Retinal pigment epithelial cell (primary cell): ENCODE measurements at places on chromosomes 1 and 21.

DNA sequence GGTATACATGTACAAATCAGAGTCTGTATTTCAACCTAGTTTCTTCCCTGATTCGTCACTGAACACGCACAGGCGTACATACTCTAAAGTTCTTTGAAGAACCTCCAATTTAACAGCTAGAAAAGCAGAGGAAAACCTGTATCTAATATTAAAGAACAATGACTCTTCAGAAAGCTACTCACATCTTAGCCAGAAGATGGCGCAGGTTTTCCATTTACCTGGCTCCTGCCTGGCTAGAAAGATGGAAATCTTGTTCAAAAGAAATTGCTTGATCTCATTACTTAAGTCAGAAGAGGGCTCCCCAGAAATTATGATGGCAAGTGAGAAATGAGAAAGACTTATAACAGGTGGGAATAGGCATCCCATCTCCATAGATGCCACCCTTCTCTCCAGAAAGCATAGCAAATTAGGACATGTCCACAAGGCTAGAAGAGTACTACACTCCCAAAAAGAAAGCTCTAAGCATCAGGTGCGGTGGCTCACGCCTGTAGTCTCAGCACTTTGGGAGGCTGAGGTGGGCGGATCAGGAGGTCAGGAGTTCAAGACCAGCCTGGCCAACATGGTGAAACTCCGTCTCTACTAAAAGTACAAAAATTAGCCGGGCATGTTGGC lies 19.0 kb upstream of the L1TD1 start:
- DNase-seq = no peak

- DNase-seq = no peak
Observed at GRCh38 chr1:176604461-176604860, 141.5 kb downstream of the PAPPA2 start.

- DNase-seq = no peak
Observed at GRCh38 chr1:43596579-43596978, 53.4 kb upstream of the KDM4A start.

GRCh38 chr1:47412437-47412836 lies 3.6 kb upstream of the FOXE3 start:
- no peak for DNase-seq

- DNase-seq = no peak
Observed at GRCh38 chr21:19908390-19908789, 1089.8 kb upstream of the NCAM2 start.

DNA sequence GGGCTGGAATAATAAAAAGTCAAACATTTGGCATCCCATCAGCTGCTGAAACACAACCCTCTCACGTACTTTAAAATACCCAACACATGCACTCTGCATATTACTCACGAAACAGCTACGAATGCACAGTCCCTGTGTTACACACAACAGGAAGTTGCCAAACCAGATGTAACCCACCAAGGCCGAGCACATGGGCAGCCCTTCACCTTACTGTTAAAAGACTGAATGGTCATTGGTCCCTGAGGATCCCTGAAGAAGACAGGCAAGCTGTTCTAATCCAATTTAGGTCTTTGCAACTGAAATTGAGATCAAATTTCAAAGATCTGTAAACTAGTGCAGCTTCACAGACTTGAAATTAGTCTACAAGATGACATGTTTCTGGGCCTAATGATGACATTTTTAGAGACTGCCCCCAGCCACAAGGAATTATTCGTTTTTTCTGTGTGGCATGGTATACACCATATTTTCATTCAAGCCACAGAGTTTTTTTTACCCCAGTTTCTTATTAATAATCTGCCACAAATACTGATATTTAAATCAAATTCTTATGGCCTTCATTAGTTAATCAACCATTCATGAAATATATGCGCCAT lies 25.6 kb upstream of the IER5 start:
- DNase-seq = no peak

GRCh38 chr21:42320791-42321190 lies 5.6 kb upstream of the TFF3 start:
- no peak for DNase-seq

- DNase-seq = no peak
Observed at GRCh38 chr1:26828411-26828991, 2.0 kb downstream of the ZDHHC18 start.

- DNase-seq = no peak
Observed at GRCh38 chr1:153769221-153769620, 6.0 kb upstream of the SLC27A3 start.

DNA sequence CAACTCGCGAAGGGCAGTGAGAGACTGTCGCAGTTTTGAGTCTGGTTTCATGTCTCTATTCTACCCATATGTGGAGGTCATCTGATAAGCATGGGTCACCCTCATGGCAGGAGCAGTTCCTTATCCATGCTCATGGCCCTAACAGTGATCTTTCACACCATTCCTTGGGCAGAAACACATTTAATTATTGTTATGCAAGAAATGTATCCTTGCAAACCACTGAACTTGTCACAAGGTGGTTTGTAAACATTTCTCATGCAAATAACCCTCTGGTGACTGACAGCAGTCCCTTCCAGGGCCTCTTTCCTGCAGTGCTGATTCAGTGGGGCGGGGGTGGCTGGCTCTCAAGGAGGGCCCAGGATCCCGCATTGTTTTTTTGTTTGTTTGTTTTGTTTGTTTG lies 421.4 kb upstream of the RUNX1 start:
- no peak for DNase-seq

- no peak for DNase-seq
Observed at GRCh38 chr1:202809597-202810159, 1.1 kb upstream of the PCAT6 start.

DNA sequence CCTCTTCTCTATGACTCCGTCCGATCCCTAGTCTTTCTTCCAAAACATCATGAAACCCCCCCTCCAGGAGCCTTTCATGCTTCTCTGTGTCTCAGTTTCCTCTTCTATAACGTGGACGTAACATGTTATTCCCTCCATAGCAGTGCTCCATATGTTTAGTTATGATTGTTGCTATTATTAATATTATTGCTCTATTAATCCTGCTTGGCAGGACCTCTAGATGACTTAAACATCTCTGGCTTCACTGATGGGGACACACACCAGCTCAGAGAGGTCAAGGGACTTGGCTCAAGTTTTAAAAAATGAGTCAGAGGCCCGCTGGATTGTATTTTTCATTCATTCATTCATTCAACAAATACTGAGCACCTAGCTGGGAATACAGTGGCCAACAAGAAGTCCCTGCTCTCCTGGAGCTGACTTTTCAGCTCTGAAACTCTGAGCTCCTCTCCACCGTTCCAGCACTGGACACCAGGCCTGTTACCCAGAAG lies 404 bp upstream of the CPLANE2 start:
- no peak for DNase-seq

DNA sequence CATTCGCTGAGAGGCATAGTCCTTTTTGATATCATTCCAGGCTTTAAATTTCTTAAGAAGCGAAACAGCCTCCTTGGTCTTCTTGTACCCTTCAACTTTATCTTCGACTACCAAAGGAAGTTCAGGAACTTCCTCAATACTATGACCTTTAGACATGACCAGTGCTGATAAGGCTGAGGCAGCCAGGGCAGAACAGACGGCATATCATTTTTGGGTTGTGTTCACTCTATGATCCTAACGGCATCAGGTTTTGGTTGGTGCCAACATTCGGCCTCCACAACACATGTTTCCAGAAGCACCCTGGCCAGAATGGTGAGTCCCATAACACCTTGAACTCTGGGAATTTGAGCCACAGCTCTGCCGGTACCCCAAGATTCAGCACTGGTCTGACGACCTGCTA lies 31.4 kb upstream of the MYOC start:
- DNase-seq = no peak

- no peak for DNase-seq
Observed at GRCh38 chr1:155911156-155912055, at the start of gene RIT1. Gene RIT1 (minus strand): TSS chr1:155911349. CDS start chr1:155910761, 588 bp downstream.

- no peak for DNase-seq
Observed at GRCh38 chr1:30527511-30528140, 195.8 kb downstream of the MATN1 start.

- no peak for DNase-seq
Observed at GRCh38 chr1:236391008-236391407, 3.1 kb upstream of the EDARADD start.

GRCh38 chr1:201708085-201708512 lies 120.9 kb upstream of the IPO9 start:
- no peak for DNase-seq

GRCh38 chr1:66245691-66246090 lies 288.3 kb upstream of the SGIP1 start:
- no peak for DNase-seq

GRCh38 chr1:155000411-155000725 lies 2.2 kb upstream of the ZBTB7B start:
- no peak for DNase-seq

- DNase-seq = no peak
Observed at GRCh38 chr1:222759451-222760035, 22.5 kb downstream of the FAM177B start.

GRCh38 chr1:83090195-83090594 lies 908.7 kb downstream of the TTLL7 start:
- peak; percentile 63 for DNase-seq

DNA sequence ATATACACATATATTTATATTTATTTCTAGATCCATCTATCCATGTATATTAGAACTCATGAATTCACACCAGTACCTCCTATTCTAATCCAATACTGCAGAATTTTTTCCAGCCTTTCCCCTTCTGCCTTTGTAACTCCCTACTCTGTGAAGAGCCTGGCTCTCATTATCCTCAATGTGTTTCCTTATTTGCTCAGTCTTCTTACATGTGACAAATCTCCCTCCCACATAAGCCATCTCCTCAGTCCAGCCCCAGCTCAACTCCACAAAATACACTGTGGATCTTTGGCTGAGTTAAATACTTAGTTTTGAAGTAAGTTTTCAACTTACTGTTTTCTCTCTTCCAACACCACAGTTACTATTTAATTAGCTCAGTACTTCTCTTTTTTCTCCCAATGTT lies 45.7 kb downstream of the ATP5PO start:
- no peak for DNase-seq

GRCh38 chr1:209850342-209850979 lies 22.7 kb downstream of the UTP25 start:
- no peak for DNase-seq

GRCh38 chr1:81706650-81707435 lies 93.9 kb upstream of the ADGRL2 start:
- DNase-seq = no peak

- DNase-seq = no peak
Observed at GRCh38 chr21:10641107-10641506, 119.7 kb downstream of the TPTE start.

DNA sequence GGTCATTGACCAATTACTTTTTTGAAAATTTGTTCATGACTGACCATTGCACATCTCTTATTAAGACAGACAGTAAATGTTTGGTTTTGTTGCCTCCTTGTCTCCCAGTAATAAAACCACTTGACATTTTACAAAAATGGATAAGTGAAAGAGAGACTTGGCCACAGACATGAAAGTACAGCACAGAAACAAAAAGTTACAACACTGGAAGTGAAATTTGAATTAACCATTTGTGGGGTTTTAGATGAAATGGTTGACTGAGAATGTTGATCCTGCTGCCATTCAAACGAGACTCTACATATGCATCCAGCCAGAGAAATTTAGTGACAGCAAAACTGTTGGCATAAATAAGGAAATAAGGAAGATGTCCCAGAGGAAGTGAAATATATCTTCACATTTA lies 79.3 kb upstream of the B3GALT2 start:
- DNase-seq = no peak

GRCh38 chr1:173476665-173477285 lies 360 bp upstream of the PRDX6 start:
- DNase-seq = no peak

GRCh38 chr1:95537176-95537575 lies 303.2 kb downstream of the RWDD3 start:
- no peak for DNase-seq

DNA sequence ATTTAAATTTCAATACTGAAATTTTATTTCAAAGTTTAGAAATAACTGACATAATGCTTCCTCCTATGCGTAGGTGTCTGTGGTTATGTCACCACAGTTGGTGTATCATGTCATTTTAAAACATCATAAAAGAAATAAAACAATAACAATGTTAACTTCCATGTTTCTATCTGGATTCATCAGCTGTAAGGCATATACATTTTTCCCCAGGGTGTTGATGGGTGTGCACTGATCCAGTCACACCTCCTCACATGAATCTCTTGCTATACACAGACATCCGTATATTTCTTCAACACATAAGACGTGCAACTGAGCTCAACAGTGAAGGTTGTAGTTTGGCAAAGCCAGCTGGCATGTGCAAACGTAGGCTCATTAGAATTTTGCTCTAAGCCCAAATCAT lies 6.2 kb downstream of the KCNA3 start:
- DNase-seq = no peak

DNA sequence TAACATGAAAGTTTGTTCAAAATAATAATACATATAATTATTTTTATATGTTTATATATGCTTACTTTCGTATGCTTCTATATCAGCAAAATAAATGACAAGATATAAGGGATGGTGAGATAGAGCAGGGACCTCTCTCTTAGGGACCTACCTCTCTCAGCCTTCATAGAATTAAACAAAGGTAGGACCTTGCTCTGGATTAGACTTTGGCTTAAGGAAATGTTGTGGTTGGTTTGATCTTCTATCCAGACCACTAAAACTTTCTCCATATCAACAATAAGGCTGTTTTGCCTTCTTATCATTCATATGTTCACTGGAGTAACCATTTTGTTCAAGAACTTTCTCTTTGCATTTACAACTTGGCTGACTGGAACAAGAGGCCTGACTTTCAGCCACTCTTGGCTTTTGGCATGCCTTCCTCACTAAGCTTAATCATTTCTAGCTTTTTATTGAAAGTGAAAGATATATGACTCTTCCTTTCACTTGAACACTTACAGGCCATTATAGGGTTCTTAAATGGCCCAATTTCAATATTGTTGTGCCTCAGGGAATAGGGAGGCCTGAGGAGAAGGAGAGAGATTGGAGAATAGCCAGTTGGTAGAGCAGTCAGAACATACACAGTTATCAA lies 14.4 kb downstream of the FRRS1 start:
- DNase-seq = no peak

- no peak for DNase-seq
Observed at GRCh38 chr1:56934430-56935060, 31.3 kb downstream of the C8B start.

- DNase-seq = no peak
Observed at GRCh38 chr1:206946261-206946660, at the start of gene PIGR. Gene PIGR (minus strand): TSS chr1:206946466. CDS start chr1:206940531, 5,935 bp downstream.

- no peak for DNase-seq
Observed at GRCh38 chr21:30652891-30653290, 10.2 kb downstream of the KRTAP20-3 start.

DNA sequence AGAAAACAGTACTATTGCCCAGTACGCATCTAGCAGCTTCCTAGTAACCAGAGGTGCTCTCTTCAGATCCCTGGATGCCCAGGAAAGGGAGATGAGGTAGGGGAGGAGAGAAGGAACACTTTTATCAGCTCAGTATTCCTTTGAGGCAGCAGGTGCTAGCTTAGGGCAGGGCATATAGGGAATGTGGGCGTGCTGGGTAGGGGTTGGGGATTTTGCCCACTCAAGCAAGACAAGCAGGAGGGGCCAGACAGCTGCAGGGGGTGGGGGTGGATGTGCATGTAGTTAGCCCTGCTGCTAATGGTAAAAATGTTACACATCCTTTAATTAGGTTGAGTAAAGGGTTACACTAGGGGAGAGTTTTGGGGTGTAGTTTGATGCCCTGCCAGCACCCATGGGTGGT lies 18.1 kb upstream of the AVPR1B start:
- DNase-seq = no peak

- DNase-seq = no peak
Observed at GRCh38 chr21:42256316-42256715, 37.4 kb downstream of the ABCG1 start.
